Inflammatory macrophage (primary cell): ENCODE measurements at places on chromosomes 4 and X.

- no peak for DNase-seq
Measured at GRCh38 chrX:926070-926469, 286.4 kb downstream of the CRLF2 start.

DNA sequence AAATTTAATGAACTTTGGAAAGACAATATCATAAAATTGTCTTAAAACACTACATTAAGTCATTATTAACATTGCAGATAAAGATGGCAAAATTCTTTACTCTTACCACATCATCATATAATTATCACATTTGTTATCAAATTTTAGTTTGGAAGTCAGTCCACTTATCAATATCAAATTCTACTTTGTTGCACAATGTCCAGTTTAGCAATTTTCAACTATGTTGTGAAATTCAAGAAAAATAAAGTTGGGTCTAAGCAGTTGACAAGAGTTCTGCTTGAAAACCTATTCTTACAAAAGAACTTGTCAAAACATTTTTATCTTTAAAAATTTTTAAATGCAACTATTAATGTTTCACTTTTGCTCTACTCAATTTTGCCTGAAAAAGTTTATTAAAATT is 44.7 kb upstream of the TET2 start:
- DNase-seq, result no peak

DNA sequence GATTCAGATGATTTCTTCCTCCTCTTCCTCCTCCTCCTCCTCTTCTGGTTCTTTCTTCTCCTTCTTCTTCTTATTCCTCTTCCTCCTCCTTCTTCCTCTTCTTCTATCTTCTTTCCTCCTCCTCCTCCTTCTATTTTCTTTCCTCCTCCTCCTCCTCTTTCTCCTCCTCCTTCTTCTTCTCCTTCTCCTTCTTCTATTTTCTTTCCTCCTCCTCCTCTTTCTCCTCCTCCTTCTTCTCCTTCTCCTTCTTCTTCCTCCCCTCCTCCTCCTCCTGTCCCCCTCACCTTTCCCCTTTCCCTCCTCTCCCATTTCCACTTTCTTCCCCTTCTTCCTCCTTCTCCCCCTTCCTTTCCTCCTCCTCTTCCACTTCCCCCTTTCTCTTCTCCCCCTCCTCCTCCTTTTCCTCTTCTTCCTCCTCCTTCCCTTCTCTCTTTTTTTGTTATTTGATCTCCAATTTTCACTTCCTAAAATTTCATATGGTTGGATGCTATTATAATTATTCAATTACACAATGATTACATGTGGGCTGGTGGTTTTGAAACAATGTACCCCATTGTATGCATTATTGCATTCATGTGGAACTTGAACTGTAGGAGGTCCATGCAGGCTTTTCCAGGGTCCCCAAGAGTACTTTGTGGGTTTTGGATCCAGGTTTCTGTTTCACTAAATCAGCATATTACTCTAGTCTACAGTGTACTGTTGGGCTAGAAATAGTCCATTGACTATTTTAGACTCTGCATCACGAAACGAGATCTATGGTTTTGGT is 68.1 kb downstream of the SORBS2 start:
- no peak for DNase-seq

- no peak for DNase-seq
Measured at GRCh38 chrX:101091817-101092216, 6.2 kb upstream of the CENPI start.

DNA sequence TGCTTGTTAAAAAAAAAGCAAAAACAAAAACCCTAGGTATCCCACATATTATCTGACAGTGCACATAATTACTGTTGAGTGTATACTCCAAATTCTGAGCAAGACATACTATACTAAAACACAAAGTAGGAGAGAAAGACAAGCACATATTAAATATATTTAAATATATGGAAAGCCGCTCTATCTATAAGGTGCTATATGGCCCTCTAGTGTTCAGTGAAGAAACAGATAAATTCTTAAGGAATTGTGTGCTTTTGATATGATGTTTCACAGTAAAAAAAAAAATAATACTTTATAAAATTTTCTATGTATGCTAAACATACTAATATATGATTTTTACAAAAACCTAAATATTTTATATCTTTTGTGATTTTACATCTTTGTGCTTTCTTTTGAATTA is 137.8 kb downstream of the FBXW7 start:
- DNase-seq, result no peak

- DNase-seq, result no peak
Measured at GRCh38 chr4:22869235-22869634, 176.5 kb downstream of the GBA3 start.

DNA sequence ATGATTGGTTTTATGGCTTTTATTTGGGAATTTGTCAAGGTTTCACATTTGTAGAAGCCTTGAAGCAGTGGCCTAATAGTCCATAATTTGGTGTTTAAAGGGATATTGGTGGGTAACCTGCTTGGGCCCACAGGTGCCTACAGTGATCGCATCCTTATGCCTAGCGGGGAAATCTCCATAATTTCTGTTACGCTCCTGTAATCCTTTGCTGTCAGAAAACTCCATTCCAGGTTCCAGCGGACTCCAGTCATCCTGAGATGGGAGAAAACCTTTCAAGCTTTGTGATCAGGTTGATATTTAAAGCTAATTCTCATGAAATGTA is 257.0 kb upstream of the JADE1 start:
- DNase-seq, result no peak
